ENCODE measurements at places on chromosomes 4 and X.

DNA sequence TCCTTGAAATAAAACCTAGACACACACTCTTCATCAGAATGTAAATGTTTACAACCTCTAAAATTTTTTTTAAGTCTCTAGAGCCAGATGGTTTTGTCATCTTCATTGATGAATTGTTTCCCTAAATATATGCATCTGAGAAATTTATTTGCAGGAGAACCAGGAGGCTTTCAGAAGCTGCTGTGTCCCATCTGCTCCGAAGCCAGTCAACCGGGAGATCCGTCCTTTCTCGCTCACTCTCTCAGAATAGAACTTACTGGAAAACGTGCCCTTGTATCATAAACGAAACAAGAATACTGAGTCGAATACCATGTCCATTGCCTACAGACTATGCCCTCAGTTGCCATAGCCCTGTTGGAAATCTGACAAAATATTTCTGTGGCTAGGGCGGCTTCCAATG is 103.5 kb downstream of the SLC34A2 start:
- DNase-seq, result no peak

GRCh38 chr4:10087152-10087791 is 29.3 kb downstream of the WDR1 start:
- no peak for DNase-seq

GRCh38 chrX:5278908-5279307 is 949.8 kb downstream of the NLGN4X start:
- DNase-seq, result no peak

- no peak for DNase-seq
Observed at GRCh38 chrX:53383376-53384076, 38.9 kb downstream of the SMC1A start.

- DNase-seq, result no peak
Observed at GRCh38 chrX:121902463-121902862, 855.1 kb downstream of the GLUD2 start.
